ENCODE measurements at places on chromosomes 2 and 18.

DNA sequence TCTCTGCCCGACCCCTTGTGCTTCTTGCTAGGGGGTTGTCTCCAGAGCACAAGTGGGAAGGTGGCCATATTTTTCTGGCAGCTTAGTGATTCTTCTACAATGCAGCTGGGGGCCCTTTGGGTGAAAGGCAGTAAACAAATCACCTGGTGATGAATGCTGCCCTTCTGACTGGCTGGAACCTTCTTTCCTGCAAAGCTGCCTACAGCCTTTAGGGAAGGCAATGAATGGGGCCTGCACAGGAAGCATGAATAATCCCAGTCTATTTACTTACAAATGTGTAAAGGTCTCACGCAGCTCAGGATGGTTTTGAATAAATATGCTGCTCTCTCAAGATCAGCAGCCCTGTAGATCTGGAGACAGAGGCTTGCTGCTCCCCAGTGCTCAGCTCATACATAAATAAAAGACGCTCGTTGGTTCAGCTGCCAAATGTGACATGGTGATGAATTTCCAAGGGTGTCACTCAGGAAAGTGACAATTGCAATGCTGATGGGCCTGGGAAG is 289.2 kb downstream of the TDRD15 start:
- ATAC-seq: no peak

- ATAC-seq: no peak
Measured at GRCh38 chr2:60554646-60555065, 1.2 kb upstream of the BCL11A start.

DNA sequence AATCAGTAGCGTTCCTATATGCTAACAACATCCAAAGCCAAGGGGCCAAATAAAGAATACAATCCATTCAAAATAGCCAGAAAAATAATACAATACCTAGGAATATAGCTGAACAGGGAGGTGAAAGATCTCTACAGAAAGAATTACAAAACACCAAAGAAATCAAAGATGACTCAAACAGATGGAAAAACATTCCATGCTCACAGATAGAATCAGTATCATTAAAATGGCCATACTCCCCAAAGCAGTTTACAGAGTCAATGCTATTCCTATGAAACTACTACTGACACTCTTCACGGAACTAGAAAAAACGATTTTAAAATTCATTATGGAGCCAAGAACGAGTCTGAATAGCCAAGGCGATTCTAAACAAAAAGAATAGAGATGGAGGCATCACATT is 57.4 kb downstream of the CCBE1 start:
- no peak for ATAC-seq

GRCh38 chr2:241988146-241988545 is 118.6 kb downstream of the RTP5 start:
- ATAC-seq: no peak

DNA sequence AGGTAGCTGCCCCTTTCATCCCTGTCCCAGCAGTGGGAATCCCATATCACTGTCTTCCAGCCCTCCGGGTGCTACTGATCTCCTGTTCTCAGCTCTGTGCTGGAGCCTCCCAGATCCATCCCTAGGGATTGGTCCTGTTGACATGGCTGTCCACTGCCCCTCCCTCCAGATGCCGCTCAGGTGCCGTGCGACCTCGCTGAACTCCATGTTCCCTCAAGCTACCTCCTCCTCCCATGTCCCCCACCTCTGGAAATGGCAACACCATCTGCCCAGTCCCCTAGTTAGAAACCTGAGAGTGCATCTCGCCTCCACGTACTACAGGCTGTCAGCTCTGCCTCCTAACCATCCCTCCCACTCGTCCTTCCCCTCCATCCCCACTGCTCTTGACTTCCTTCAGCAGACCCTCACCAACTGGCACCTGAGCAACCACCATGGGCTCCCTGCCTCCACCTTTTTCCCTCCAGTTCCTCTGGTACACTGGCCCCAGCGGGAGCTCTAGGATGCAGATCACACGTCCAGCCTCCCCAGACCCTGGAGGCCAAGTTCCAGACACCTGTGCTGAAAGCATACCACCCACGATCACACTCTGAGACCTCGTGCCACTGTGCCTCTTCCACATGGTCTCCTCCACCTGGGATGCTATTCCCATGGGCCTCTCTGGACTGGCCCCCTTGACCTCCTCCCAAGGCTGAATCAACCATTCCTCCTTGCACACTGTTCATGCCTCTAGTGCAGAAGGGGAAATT is 106.8 kb downstream of the KLHL29 start:
- ATAC-seq: no peak

GRCh38 chr2:122180972-122181371 is 425.5 kb downstream of the TSN start:
- ATAC-seq: no peak

GRCh38 chr2:11773111-11773510 is 26.7 kb downstream of the LPIN1 start:
- no peak for ATAC-seq

- ATAC-seq: no peak
Measured at GRCh38 chr18:37661478-37661877, 95.9 kb upstream of the CELF4 start.

GRCh38 chr2:25825238-25825637 is 53.0 kb downstream of the ASXL2 start:
- ATAC-seq: peak; percentile 68

DNA sequence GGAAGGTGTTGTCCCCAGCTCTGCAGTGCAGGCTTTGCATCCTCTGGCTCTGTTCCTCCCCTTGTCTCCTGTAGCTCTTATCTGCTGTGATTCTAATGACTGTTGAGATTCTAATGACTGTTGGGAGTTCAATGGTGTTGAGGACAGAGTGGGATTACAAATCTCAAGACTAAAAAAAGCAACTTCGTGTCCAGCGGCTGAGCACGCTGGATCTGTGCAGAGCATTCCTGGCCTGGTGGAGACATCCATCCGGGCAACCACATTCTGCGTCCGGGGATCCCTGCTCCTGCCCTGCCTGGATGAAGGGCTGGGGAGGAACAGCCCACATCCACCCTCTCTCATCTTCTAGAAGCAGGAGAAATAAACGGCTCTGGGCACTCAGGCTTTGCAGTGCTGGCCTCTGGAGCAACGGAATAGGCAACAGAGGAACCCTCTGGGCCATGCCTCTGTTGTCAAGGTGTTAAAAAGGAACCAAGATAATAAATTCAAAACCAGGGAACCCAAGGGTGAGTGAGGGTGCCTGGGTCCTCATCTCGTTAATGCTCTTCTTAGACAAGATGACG is 106.7 kb upstream of the ASB18 start:
- no peak for ATAC-seq

GRCh38 chr2:172808156-172808555 is 72.5 kb downstream of the RAPGEF4 start:
- ATAC-seq: no peak

DNA sequence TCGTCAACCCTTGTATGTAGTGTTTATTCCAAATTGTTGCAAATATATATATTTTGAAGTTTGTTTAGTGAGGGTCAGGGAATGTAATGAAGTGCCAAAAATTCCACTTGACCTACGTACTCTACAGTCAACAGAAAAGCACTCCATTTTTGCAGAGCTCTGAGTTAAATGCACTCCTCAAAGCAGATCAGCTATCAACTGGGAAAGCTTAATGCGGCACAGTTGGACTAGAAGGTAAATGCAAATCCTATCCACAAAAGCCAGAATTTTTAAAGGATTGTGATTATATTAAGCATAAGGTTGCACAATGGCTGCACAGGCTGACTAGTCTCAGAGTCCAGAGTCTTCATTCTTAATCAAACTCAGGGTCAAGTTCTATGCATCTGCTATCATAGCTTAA is 577.1 kb downstream of the ARHGAP15 start:
- ATAC-seq: no peak

- no peak for ATAC-seq
Measured at GRCh38 chr2:119475225-119475856, 43.7 kb downstream of the TMEM37 start.
